NK-92 treated with Interleukin-12 subunit alpha and Interleukin-12 subunit beta, amount 100 ng/mL, for 24 hours (cell line): ENCODE measurements at places on chromosomes 16 and 17.

- no peak for DNase-seq
Observed at GRCh38 chr16:10836174-10836853, 17.7 kb upstream of the TVP23A start.

GRCh38 chr17:35856603-35857002, 12.1 kb downstream of the HEATR9 start:
- DNase-seq, result no peak

- no peak for DNase-seq
Observed at GRCh38 chr17:41540921-41541625, 13.0 kb upstream of the KRT19 start.

DNA sequence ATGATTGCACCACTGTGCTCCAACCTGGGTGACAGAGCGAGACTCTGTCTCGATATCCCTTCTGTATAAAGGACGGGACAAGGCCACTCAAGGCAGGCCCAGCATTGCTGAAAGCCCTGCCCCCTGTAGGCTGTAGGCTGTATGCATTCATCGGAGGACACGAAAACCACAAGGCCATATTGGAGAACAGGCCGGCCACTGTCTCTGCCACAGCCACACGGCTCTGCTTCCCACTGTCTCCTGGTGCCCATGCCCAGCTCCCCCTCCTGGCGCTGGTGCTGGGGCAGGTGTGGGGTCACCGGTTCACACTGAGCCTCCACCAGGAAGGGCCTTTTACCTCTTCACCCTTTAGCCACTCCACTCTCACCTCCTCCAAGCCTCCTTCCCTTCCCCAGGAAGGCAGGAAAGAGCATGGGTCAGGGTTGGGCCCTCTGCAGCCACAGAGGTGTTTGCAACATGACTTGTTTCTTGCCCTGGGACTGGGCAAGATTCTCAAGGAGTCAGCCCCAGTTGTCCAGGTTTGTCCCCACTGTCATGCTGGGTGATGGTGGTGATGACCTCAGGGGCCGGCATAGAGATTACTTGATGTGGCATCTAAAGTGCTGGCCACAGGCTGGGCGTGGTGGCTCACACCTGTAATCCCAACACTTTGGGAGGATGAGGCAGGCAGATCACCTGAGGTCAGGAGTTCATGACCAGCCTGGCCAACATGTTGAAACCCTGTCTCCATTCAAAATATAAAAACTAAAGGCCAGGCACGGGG, 5.3 kb upstream of the NTN3 start:
- no peak for DNase-seq

DNA sequence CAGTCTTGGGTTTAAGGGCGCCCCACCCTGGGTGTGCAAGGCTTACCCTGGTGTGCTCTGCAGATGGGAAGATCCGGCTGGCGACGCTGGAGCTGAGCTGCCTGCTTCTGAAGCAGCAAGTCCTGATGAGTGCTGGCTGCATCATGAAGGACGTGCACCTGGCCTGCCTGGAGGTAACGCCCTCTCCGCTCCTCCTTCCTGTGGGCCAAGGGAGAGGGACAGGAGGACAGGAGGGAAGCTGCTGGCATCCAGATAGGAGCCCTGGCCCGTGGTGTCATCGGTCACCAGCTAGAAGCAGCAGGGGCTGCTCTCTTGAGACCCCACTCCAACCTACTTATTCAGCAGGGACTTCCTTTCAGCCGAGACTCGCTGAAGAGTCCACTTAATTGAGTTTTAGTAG, 97.8 kb downstream of the CLEC16A start:
- DNase-seq, result no peak

GRCh38 chr17:39196808-39197291, 619 bp downstream of the CACNB1 start:
- peak; percentile 56 for DNase-seq

- DNase-seq, result no peak
Observed at GRCh38 chr16:10642964-10643363, 51.8 kb downstream of the TEKT5 start.

DNA sequence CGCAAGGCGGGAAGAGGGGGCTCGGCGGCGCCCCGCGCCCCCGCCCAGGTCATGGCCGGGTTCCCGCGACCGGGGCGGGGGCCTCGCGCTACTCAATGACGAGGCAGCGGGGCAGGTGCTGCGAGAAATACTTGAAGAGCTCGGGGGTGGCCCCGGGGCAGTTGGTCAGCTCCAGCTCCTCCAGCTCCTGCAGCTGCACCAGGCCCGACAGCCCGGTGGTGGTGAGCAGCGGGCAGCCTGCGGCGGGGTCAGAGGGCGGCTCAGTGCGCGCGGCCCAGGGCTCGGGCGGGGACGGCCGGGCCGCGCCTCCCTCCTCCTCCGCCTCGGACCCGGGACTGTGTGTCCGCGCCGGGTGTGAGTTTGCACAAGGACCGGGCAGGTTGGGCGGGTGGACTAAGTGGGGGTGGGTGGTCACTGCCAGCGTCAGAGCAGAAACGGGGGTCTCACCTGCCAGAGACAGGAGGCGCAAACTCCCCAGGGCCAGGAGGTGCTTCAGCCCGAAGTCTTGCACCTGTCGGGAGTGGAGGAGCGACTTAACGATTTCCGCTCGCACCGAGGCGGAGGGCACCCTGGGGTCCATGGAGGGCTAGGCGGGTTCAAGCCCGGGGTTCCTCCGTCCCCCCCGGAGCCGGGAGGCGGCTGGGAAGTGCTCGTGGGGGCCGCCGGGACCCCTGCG, 4.1 kb upstream of the WDR24 start:
- DNase-seq, result no peak

GRCh38 chr17:16273929-16274339, 56.9 kb downstream of the PIGL start:
- no peak for DNase-seq

GRCh38 chr16:49283376-49284049, 1.9 kb upstream of the CBLN1 start:
- DNase-seq, result no peak

GRCh38 chr17:73362697-73363096, 50.9 kb upstream of the CDC42EP4 start:
- DNase-seq, result no peak

DNA sequence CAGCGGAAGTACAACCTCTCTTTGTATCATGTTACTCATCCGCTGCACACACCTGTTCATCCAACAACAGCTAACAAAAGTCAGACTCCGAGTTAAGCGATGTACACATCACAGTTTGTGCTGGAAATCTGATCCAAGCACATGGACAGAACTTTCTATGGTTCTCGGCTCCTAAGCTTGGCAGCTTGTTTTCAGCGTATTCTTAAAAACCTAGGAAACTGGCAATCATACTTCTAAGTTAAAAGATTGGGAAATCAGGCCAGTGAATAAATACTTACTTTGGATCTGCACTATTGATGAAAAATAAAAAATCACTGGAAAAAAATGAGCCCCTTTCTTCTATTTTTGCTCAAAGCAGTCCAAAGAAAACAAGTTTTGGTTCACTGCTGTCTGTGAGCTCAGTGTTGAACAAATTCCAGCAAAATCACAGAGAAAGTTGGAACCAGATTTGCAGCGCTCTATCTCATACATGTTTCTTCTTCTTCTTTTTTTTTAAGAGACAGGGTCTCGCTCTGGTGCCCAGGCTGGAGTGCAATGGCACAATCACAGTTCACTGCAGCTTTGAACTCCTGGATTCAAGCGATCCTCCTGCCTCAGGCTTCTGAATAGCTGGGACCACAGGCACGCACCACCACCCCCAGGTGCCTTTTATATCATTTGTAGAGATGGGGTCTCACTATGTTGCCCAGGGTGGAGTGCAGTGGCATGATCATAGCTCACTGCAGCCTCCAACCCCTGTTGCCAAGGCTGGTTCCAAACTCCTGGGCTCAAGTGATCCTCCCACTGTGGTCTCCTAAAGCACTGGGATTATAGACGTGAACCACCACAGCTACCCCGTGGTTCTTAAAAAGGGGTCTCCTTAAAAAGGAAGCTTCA, 71.6 kb upstream of the CREBBP start:
- no peak for DNase-seq
